NCI-H345 (cell line): ENCODE measurements at places on chromosomes 11 and 22.

DNA sequence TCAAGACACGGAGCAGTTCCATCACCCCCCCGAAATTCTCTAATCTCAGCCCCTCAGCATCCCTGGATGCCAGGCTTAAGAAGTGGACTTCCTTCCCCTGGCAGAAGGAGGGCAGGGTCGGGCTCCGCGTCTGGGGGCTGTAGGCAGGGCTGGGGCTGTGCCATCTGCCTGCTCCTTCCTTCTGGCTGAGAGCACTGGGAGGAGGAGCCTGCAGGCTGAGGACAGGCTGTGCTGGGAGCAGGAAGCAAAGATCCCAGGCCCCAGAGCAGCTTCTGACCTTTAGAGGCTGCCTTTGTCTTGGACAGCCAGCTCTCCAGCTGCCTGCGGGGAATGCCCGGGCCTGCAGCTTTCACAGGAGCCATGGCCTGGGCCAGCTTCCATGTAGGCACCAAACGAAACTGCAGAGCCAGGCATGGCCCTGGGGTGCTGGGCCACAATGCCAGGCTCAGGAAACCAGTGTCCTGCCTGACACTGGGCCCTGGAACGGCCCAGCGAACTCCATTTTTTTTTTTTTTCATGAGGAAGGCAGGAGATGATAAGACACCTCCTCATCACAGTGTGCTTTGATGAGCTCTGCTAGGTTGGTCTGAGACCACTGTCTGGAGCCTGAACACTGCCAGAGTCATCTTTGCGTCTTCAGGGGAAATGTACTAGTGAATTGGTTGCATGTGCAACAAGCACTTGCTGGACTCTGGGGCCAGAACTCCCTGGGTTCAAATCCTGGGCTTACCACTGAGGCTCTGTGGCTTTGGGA is 67.9 kb downstream of the MCM5 start:
- no peak for DNase-seq

GRCh38 chr11:11555208-11555607 is 66.6 kb downstream of the GALNT18 start:
- DNase-seq = peak; percentile 83

- no peak for DNase-seq
Measured at GRCh38 chr11:60836866-60837515, 4.9 kb upstream of the CCDC86 start.

- DNase-seq = no peak
Measured at GRCh38 chr11:57874981-57875380, 113.4 kb downstream of the CTNND1 start.

- no peak for DNase-seq
Measured at GRCh38 chr11:87423161-87423560, 385.4 kb downstream of the TMEM135 start.

- DNase-seq = no peak
Measured at GRCh38 chr11:73156114-73156513, 14.0 kb upstream of the FCHSD2 start.

DNA sequence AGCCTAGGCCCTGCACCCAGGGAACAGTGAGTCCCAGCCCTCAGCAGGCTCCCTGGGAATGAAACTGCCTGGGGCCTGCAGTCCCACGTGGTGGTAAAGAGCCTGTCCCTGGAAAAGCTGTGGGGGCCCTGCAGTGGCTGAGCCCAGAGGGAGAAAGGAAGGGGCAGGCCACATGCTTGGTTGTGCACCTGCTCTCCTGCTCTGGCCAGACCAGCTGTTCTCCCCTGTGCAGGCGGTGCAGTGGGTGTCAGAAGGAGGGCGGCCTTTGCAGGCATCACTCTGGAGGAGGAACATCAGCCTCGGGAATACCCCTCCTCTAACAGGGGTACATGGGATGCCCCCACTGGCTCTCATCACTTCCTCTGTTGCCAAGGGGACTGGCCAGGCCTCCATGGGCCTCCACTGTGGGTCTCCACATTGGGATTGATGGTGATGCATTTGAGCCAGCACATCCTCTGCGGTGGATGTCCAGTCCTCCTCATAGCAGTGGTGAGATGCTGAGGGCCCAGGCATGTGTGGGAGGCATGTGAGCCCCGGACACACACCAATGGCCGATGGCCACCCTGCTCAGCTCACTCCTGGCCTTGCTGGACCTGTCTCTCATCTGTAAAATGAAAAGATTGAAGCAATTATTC is 690.4 kb downstream of the BRD1 start:
- DNase-seq = peak; percentile 67
